ENCODE measurements at places on chromosomes 12 and 14. TPM values are rescaled to one million over a fixed set of nuclear protein-coding genes. Genes with fewer than 3 reads are reported as not detected.

GRCh38 chr12:117484901-117485300, 123.5 kb upstream of the NOS1 start:
- no peak for DNase-seq

Gene OR4E2
- total RNA-seq, result not detected

DNA sequence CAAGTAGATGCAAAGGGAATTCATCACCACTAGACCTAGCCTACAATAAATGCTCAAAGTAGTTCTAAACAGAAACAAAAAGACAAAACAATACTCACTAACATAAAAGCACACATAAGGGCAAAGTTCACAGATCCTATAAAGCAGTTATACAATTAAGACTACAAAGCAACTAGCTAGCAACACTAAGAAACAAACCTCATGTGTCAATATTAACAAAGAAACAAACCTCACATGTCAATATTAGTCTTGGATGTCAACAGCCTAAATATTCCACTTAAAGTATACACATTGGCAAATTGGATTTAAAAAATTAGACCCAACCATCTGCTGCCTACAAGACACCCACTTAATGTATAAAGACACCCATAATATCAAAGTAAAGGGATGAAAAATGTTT, 152.7 kb downstream of the KCNK10 start:
- no peak for DNase-seq

DNA sequence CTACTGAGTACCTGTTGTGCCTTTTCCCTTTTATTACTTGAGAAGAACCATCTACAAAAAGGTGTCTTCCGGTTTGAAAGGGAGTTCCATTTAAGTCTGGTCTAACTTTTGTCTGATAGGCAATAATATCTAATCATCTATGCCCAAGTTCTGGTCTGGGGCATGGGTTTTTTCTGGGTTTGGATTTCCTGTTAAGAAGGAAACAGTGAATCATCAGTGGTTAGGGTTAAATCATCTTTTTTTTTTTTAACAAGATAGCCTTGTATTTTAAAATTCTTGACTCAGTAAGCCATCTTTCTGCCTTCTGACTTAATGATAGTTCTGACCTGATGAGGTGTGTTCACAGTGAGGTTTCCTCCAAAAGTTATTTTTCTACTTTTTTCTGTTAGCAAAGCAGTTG, 29.3 kb upstream of the CPNE8 start:
- no peak for DNase-seq

Measured in left ventricle myocardium inferior (tissue), 1 donor.